Pulmonary artery endothelial cell (primary cell): ENCODE measurements at places on chromosomes 16 and 17.
A peak's percentile ranks its signal among the peaks of the same experiment; 100 is the strongest.

DNA sequence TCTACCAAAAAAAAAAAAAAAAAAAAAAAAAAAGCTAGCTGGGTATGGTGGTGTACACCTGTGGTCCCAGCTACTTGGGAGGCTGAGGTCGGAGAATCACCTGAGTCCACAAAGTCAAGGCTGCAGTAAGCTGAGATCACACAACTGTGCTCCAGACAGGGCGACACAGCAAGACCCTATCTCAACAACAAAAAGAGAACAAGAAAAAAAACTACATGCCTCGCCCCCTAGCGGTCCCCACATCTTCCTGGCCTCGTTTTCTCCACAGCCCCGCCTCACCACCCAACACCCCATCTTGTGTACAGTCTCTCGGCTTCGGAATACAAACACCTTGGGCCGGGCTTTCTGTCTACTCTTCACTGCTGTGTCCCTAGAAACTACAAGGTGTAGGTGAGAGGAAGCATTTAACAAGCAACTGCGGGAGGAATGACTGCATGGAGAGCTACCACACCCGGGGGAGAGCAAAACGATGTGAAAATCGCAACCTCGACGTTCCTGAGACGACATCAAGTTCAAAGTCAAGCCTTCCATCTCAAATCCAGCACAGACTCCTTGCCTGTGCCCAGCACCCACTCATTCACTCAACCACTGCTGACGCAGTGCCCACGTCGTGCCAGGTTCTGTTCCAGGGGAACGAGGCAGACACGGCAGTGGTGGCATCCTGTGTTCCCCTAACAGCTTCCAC lies 9.0 kb downstream of the NTAN1 start:
- no peak for DNase-seq

DNA sequence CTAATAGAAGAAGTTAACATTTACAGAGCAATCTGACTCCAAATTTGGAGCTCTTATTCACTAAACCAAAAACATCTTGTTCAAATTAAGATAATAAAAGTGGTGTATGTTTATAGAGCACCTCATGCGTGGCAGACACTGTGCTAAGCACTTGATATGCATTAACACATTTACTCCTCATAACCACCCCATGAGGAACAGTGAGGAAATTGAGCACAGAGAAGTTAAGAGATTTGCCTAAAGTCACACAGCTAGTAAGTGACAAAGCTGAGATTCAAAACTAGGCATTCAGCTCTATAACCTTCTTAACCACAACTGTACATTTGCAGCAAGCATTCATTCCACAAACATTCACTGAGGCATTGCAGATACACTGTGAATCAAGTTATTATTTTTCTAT lies 94.0 kb downstream of the VAT1L start:
- DNase-seq = no peak

GRCh38 chr17:44599298-44600175 lies 42.3 kb downstream of the FZD2 start:
- peak; percentile 72 for DNase-seq

- DNase-seq = no peak
Observed at GRCh38 chr16:29736764-29737163, 9.0 kb downstream of the C16orf54 start.

- no peak for DNase-seq
Observed at GRCh38 chr17:55285340-55286301, 20.9 kb downstream of the HLF start.
